ENCODE measurements at places on chromosomes 13 and 19. TPM values are rescaled to one million over a fixed set of nuclear protein-coding genes. Genes with fewer than 3 reads are reported as not detected.
A peak's percentile ranks its signal among the peaks of the same experiment; 100 is the strongest.

Gene ZNF99
- total RNA-seq: not detected

DNA sequence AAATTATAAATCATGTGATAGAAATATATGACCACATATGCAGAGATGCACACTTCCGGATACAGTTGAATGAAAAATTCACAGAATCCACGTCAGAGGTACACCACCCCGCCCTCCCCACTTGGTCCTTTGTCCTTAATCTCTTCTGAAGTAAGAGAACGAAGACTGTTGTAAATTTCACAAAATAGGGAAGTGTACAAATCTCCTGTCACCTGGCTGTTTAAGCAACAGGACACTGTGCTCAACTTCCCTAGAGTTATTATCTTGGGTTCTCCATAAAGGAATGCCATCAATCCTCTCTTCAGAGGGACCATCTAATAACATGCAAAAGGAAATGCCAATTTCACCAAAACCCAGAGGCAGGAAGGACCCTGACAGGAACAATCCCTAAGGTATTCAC, 10.5 kb upstream of the CEACAM6 start:
- H3K4me3 ChIP-seq: no peak overlapping the region
- peaks cover 8% of the 10 kb centered on the region for H3K27me3 ChIP-seq
- H3K27ac ChIP-seq: no peak overlapping the region

DNA sequence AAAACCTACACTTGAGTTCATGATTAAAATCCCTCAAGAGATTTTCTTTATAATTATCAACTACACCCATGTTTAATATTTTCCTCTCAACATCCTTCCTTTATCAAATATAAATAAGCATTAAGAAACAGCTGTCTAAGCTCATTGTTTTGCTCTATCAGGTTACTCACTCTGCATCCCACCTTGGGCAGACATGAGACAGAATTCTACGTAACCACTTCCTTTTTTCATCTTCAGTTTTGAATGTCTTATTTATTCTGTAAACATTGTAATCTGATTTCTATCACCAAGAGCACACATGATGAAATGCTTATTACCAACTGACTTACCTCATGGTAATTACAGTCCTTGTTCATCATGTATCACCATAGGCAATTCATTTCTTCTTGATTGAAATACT, 1256.6 kb upstream of the ATXN8OS start:
- DNase-seq: no peak
- H3K36me3 ChIP-seq: no peaks in the 10 kb centered on the region
- no peak overlapping the region for H3K27ac ChIP-seq
- H3K4me3 ChIP-seq: no peak overlapping the region

GRCh38 chr13:26168237-26168814, 53.8 kb downstream of the RNF6 start:
- no peaks in the 10 kb centered on the region for H3K4me1 ChIP-seq
- no peaks in the 10 kb centered on the region for H3K36me3 ChIP-seq

Gene CUL4A
- 128 TPM for total RNA-seq

DNA sequence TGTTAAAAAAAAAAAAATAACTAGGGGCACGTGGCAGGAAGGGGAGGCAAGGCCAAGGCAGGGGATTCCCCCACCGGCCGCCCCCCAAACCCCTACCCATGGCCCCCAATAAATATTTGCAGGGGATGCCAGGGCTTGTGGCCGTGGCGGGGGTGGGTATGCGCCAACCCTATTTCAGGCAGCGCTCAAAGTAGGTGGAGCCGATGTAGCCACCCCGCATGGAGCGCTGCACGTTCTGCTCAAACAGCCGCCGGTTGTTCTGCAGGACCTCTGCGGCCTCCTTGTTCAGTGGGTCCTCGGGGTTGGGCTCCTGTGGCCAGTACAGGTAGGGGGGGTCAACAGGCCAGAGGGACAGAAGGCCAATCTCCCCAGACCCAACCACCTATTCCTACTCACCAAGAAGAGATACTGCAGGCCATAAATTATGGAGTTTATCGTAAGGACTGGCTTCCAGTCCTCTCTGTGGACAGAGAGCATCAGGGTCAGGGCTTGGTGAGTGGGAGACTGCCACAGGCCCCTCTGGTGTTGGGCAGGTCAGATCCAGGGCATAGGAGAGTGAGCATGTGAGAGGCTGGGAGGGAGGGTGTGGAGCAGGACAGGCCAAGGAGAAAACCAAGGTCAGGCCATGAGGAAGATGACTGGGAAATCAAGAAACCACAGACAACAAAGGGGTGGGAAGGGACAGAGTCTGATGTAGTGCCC, 1.2 kb upstream of the CHMP2A start:
- H3K27ac ChIP-seq: no peak overlapping the region
- H3K36me3 ChIP-seq: peaks cover 28% of the 10 kb centered on the region
- H3K4me3 ChIP-seq: no peak overlapping the region
- no peaks in the 10 kb centered on the region for H3K27me3 ChIP-seq

- H3K4me1 ChIP-seq: 0 out of 2 replicates have a peak, but pooled peaks cover 2% of the 10 kb centered on the region
- DNase-seq: peak; percentile 95
- peak within 1 kb of the TSS; percentile 50 for H3K4me3 ChIP-seq
- peak within 1 kb of the TSS; percentile 75 for H3K27ac ChIP-seq
- no peaks in the 10 kb centered on the region for H3K36me3 ChIP-seq
- H3K27me3 ChIP-seq: no peaks in the 10 kb centered on the region
Measured at GRCh38 chr13:93226623-93227279, at the start of gene GPC6. Gene GPC6 (plus strand): TSS chr13:93226807.

- H3K4me1 ChIP-seq: no peaks in the 10 kb centered on the region
- H3K36me3 ChIP-seq: no peaks in the 10 kb centered on the region
Measured at GRCh38 chr13:110073982-110074381, 233.0 kb downstream of the COL4A1 start.

DNA sequence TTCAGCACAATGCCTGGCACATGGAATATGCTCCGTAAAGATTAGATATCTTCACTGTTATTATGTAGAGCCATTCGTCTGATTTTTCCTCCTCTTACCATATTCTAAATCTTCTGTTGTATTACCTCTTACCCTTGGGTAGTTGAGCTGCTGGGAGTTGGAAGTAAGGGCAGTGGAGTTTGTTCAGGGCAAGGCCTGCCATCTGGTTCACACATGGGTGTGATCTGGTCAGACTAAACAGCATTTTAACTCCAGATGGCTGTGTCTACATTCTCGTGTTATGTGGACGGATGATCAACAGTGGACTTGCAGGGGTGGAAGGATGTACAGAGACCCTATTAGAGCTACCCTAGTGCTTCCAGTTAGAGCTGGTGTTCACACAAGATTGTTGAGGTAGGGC, 164.9 kb downstream of the ZIC5 start:
- no peak overlapping the region for H3K4me3 ChIP-seq
- H3K27me3 ChIP-seq: no peaks in the 10 kb centered on the region
- H3K27ac ChIP-seq: no peak overlapping the region
- H3K36me3 ChIP-seq: no peaks in the 10 kb centered on the region
- DNase-seq: no peak

DNA sequence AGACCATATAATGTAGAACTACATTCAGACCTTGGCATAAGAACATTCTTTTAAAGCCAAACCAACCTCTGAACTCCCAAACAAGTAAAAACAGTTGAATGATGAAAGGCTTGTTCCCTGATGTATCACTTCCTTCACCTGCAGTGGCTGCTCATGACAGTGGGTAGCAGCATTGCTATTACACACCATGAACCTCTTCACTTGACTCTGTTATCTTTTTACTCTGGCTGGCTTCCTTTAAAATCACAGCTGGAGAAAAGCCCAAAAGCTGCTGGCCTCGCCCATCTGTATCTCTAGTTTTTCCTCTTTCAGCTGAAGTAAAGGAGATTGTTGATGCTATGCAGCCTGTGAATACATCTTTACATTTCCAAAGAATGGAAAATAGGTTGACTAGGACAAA, 22.6 kb downstream of the THSD1 start:
- no peak overlapping the region for H3K27ac ChIP-seq
- no peak overlapping the region for H3K4me3 ChIP-seq
- no peaks in the 10 kb centered on the region for H3K36me3 ChIP-seq
- peak; percentile 28 for DNase-seq
- peaks cover 2% of the 10 kb centered on the region for H3K4me1 ChIP-seq

GRCh38 chr13:102799426-102800144, 666 bp downstream of the BIVM start:
- peak overlapping the region; percentile 68 for H3K27ac ChIP-seq
- peak; percentile 5 for DNase-seq
- peak overlapping the region; percentile 84 for H3K4me3 ChIP-seq
- H3K36me3 ChIP-seq: 0 out of 2 replicates have a peak, but pooled peaks cover 1% of the 10 kb centered on the region
- H3K27me3 ChIP-seq: no peaks in the 10 kb centered on the region

Gene ZNF549
- total RNA-seq: 8.6 TPM

Gene CPT1C
- total RNA-seq: 14.2 TPM

Gene C13orf46
- total RNA-seq: under 0.01 TPM

GRCh38 chr19:54478677-54479266, 5.7 kb upstream of the CDC42EP5 start:
- H3K27me3 ChIP-seq: 0 out of 2 replicates have a peak, but pooled peaks cover 2% of the 10 kb centered on the region
- H3K4me1 ChIP-seq: peaks cover 2% of the 10 kb centered on the region
- H3K27ac ChIP-seq: no peak overlapping the region
- no peak overlapping the region for H3K4me3 ChIP-seq
- H3K36me3 ChIP-seq: no peaks in the 10 kb centered on the region
- peak; percentile 49 for DNase-seq

GRCh38 chr13:36921631-36922301, 1.7 kb upstream of the SMAD9 start:
- H3K27ac ChIP-seq: no peak overlapping the region
- H3K27me3 ChIP-seq: no peaks in the 10 kb centered on the region
- DNase-seq: peak; percentile 35
- no peak overlapping the region for H3K4me3 ChIP-seq
- H3K4me1 ChIP-seq: peaks cover 5% of the 10 kb centered on the region

Gene FUT6
- total RNA-seq: not detected

GRCh38 chr13:83895994-83896580, 13.8 kb upstream of the SLITRK1 start:
- H3K27ac ChIP-seq: no peak overlapping the region
- no peaks in the 10 kb centered on the region for H3K4me1 ChIP-seq
- DNase-seq: peak; percentile 6
- no peaks in the 10 kb centered on the region for H3K36me3 ChIP-seq

- H3K36me3 ChIP-seq: no peaks in the 10 kb centered on the region
- H3K4me1 ChIP-seq: no peaks in the 10 kb centered on the region
- H3K27ac ChIP-seq: no peak overlapping the region
- no peak for DNase-seq
- no peak overlapping the region for H3K4me3 ChIP-seq
Measured at GRCh38 chr19:14168993-14169392, 32.6 kb upstream of the ASF1B start.

Gene NLRP4
- not detected for total RNA-seq

Gene SCN1B
- total RNA-seq: 2.0 TPM

GRCh38 chr13:46521921-46522747, 30.8 kb upstream of the LRCH1 start:
- no peak for DNase-seq
- no peak overlapping the region for H3K4me3 ChIP-seq
- H3K4me1 ChIP-seq: no peaks in the 10 kb centered on the region
- no peaks in the 10 kb centered on the region for H3K36me3 ChIP-seq

Gene WDR87
- total RNA-seq: not detected

GRCh38 chr13:85262499-85262898, 536.7 kb downstream of the SLITRK6 start:
- H3K4me1 ChIP-seq: no peaks in the 10 kb centered on the region
- no peak for DNase-seq
- H3K27me3 ChIP-seq: no peaks in the 10 kb centered on the region

Gene VSTM2B
- total RNA-seq: not detected

Data from IMR-90 (cell line).